Stimulated activated naive CD4-positive, alpha-beta T cell treated with Interleukin-2 at 50 U/mL for 16 hours (primary cell): ENCODE measurements at places on chromosomes 6 and 20.

GRCh38 chr20:40511478-40511877 lies 177.6 kb downstream of the MAFB start:
- DNase-seq: no peak

- no peak for DNase-seq
Measured at GRCh38 chr6:127340171-127340570, 3.2 kb downstream of the ECHDC1 start.

- no peak for DNase-seq
Measured at GRCh38 chr20:39152742-39153141, 190.6 kb downstream of the DHX35 start.

GRCh38 chr6:21531393-21531792 lies 62.2 kb upstream of the SOX4 start:
- no peak for DNase-seq

GRCh38 chr6:126535595-126535994 lies 195.7 kb downstream of the CENPW start:
- DNase-seq: no peak
